Right hindlimb (tissue), 1 donor: ENCODE measurements at places on chromosomes 4 and X.

DNA sequence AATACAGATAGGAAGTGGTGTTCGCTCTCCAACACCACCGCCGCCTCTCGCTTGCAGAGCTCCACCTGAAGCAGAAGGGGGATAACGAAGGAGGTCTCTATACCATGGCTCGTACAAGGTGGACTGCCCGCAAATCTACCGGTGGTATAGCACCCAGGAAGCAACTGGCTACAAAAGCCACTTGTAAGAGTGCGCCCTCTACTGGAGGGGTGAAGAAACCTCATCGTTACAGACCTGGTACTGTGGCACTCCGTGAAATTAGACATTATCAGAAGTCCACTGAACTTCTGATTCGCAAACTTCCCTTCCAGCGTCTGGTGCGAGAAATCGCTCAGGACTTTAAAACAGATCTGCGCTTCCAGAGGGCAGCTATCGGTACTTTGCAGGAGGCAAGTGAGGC, 5.2 kb upstream of the BMP15 start:
- DNase-seq, result no peak

GRCh38 chr4:133775469-133775868, 426.1 kb downstream of the PABPC4L start:
- no peak for DNase-seq

DNA sequence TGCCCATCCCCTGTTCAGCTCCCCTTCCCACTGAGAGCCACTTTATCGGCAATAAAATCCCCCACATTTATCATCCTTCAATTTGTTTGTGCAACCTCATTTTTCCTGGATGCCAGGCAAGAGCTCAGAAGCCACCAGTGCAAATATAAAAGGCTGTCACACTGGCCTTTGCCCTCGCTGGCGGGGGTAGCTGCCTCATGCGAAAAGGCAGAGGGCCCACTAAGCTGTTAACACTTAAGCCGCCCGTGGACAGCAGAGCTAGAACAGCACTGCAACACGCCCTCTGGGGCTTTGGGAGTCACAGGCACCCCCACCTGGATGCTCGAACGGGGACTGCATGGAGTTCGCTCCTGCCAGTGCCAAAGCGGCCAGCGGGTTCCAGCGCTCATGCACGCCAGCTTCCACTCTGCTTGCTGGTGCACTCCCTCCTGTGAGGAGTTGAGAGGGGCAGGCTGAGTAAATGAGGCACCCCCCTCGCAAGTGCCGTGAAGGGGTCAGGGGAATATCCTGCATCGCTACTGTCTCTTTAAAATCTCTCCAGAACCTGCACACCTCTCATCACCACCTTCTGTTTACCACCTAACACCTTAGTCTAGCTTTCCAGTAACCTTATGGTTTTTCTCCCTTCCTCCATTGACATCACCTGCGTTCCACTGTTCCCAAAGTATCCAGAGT, 99.5 kb downstream of the SORBS2 start:
- DNase-seq, result no peak

- DNase-seq, result no peak
Observed at GRCh38 chrX:121407627-121408026, 360.2 kb downstream of the GLUD2 start.

DNA sequence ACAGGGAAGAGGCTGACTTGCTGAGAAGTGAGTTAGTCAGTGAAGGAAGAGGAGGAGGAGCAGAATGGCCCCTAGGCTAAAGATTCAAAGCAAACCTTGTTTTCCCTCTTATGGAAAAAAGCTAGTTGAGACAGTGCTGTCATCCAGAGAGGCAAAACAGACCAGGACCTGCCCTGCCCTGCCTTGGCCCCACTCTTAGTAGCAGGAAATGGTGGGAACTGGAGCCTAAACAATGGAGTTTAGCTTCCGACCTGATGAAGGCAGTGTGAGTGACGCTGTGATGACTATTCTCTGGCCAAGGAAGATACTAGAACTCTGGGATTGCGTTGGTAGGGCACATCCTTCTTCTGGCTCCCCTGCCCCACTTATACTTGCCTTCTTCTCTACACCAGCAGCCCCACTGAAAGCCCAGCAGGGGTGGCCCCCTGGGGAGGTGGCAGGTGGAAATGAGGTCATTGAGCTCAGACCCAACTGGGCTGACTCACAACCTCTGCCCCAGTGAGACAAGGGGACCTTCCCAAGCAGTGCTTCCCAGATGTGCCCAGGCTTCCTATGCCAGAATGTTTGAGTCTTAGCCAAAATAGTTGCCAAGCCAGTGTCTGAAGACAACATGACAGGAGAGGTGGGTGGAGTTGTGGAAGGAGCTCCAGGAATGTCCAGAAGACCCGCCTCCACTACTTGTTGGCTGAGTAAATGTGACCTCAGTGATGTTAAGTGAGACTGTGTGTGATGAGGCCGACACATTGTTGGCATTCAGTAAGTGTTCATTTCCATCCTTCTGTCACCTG, 38.8 kb downstream of the MSN start:
- DNase-seq, result peak; percentile 29

DNA sequence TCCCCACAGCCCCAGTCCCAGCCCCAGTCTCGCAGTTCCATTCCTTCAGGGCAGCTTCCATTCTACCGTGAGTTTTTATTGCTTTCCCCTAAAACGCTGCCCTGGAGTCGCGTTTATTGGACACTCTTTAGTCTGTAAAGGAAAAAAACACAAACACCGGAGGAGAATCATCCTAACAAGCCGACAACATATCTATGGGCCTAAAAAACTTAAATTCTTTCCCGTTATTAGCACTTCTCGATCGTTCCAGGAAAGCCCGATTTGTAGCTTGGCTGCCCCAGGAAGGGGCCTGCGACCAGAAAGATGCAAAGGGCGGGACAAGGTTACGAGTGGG, 178.5 kb downstream of the CBR4 start:
- DNase-seq, result no peak

DNA sequence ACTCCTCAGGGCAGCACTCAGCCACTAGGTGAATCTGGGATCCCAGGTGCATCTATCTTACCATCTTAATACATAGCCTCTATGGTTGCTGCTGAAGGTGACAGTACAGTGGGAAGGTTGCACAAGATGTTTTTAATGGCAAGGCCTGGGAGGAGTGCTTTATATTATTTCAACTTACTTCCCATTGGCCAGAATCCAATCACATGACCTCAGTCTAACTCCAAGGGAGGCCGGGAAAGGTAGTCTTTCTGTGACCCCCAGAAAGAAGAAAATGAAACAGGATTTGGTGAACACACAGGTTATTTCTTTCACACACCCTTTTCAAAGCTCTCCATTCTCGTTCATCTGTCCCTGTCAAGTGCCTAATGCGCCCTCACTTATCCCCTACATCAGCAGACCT, 189.1 kb upstream of the ATP6AP2 start:
- DNase-seq, result no peak

DNA sequence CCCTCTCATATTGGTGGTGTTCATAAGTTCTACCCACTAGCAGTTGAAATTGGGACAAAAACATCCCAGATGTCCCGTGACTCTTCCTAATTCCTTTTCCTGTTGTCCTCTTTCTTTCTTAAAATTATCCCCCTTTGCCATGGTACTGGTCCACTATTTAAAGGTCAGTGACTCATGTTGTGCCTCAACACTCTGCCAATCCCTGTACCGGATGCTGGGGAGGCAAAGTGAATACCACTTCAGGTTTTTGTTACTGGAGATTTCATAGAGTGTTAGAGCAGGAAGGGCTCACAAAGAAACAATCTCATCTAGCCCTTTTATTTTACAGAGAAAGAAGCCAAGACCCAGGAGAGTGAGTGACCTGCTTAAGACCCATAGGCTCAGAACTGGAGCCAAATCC, 24.6 kb downstream of the SEPTIN11 start:
- DNase-seq, result no peak
